ENCODE measurements at places on chromosomes 1 and 21.

GRCh38 chr1:212977781-212978645 is 27.7 kb downstream of the VASH2 start:
- no peak for DNase-seq

GRCh38 chr1:183911285-183911684 is 106.4 kb downstream of the RGL1 start:
- DNase-seq = no peak

DNA sequence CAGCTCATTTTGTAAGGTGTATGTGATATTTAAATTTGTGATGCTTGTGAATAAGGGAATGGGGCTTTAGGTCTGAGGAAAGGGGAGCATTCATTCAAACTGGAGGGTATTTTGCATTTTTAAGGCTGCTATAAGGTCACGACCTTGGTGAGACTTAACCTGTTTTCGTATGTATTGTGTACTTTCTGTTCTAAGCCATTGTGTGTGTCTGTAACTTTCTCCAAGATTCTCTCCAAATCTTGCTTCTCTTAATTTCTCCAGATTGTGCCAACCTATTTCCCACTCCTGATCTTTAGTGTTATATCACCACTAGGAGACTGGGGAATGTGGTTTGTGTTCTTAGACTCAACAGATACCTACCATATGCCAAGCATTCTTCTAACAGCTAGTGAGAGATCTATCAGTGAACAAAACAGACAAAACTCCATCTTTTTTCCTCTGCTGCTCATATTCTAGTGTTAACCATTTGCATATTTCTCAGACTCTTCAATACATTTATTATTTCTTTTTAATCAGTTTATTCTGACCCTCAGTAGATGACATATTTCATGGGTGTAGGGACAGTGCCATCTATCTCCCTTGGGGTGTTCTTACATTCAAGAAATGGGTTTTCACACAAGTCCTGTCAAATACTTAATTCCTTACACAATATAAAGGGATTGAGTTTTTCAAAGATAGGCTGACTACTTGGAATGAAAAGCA is 27.5 kb downstream of the ATP1B1 start:
- DNase-seq = no peak

DNA sequence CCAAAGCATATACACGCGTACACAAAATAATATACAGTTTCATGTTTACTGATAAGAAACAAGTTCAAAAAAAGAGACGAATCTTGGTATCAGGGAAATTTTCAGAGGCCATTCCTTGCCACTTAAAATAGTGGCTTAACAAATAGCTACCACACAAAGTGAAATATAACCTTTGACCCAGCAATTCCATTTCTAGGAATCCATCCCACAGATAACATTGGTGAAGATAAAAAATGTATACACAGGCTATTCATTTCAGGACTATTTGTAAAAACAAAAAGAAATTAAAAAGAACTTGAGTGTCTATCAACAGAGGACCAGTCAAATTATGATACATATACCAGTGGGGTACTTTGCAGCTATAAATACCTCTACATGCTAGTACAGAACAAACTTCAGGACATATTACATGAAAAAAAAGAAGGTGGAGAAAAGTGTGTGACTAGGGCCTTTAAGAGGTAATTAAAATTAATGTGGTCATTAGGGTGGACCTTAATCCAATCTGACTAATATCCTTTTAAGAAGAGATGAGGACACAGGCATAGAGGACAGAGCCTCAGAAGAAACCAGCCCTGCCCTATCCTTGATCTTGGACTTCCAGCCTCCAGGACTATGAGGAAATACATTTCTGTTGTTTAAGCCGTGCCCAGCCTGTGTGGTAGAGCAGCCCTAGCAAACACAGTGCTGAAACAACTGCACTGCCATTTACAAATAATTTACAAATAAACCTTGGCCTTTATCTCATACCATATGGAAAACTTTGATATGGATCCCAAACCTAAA is 7.8 kb downstream of the UBE2G2 start:
- DNase-seq = no peak

GRCh38 chr1:35264871-35265270 is 3.6 kb upstream of the ZMYM4 start:
- peak; percentile 51 for DNase-seq

- no peak for DNase-seq
These were observed 25.0 kb downstream of the LRRN2 start for GRCh38 chr1:204660509-204660908.

DNA sequence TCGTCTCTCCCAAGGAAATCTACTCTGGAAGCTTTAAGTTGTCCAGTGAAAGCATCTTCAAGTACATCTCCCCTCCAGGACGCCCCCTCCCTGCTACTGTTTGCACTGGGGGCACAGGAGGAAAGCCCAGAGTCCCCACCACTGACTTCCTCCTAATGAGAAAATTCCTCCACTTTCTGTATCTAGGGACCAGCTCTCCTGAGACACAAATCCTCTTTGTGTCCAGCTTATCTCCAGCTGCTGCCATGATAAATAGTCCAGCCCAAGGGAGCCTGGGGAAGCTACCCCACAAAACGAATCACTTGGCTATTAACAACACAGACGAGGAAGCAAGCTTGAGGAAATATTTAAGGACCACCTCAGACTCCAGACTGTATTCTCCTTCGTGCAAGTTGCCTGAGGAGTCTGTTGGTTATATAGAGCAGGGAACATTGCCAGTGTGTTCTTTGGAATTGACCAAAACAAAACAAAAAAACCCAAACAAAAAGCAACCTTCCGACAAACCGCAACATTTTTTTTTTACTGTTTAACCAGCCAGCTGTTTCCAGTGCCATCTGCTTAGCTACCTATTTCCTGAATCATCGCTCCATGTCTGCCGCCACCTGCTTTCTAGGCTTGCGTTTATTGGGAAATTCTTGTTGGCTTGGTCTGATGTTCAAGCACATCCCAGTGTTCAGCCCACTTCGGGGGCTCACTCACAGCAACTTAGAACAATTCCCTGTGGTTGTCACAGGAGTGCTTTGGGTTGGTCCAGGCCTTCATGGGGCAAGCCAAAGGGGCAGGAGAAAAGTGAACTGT is 7.7 kb downstream of the C1orf226 start:
- peak; percentile 22 for DNase-seq

GRCh38 chr1:203295796-203296195 is 9.5 kb upstream of the BTG2 start:
- no peak for DNase-seq

- no peak for DNase-seq
These were observed 161.0 kb downstream of the DHRS3 start for GRCh38 chr1:12456979-12457378.

All from GM04503 (cell line).